ENCODE measurements at places on chromosomes 5 and 9.

DNA sequence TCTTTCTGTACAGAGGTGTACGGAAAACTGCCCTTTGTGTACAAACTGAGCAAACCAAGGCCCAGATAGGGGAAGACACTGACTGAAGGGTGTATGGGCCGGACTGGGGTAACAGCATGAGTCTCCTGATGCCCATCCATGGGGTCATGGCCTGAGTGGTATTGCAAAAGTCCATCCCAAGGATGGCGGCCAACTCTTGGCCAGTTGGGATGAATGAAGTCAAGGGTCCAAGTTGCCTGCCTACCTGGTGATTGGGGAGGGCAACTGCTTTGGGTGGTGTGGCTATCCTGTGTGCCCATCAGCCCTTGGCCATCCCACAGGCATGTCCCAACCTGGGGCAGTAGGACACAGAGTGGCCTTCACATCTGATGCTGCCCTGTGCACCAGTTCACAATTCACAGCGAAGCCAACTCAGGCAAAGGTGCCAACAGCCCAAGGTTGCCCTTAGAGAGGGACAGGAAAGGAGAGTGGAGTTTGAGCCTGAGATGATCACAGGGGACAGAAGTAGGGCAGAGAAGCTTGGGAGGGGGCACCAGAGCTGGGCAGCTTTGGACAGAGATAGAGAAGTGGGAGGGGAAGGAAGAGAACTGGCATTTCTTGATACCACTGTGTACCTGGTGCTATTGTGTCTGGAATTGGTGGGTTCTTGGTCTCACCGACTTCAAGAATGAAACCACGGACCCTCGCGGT, 46.6 kb downstream of the COL15A1 start:
- DNase-seq: no peak

- no peak for DNase-seq
These were observed 113.0 kb upstream of the PCA3 start for GRCh38 chr9:76651119-76651705.

- DNase-seq: no peak
These were observed 15.3 kb downstream of the MTMR12 start for GRCh38 chr5:32297181-32298058.

DNA sequence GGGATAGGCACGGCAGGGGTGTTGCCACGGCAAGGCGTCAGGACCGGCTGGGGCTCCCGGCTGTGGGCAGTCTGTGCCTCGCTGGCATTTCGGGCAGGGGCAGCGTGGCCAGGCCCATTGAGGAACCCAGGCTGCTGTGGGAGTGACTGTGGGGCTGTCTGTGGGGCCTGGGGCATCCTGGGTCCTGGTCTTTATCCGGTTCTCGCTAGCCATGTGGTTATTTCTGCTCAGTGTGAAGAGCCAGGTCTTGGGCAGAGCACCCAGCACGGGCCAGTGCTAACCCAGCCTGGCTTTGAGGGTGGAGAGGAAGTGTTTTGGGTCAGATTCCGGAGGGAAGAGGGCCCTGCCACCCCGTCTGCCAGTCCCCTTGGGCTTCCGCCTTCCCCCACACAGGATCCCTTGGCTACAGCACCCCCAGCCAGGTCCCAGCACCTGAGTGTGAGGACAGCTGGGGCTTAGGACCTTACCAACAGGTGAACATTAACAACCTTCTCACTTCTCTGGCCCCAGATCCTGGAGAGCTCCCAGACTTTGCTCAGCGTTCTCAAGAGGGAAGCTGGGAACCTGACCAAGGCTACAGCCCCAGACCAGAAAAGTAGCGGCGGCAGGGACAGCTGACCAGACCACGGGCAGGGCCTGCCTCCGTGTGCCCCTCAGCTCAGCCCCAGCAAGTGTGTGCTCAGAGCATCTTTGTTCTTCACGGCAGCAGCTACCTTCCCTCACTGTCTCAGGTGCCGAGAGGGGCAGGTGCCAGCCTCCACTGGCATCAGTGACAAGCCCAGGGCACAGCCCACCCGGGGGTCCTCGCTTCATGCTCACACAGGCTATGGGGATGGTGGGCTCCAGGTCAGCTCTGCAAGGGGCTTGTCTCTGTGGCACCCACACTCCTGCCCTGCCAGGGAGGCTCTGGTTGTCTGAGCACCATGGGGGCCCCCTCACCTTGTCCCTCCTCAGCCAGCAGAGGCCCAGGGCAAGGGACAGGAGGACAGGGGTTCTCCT, 1.1 kb downstream of the SSNA1 start:
- no peak for DNase-seq

DNA sequence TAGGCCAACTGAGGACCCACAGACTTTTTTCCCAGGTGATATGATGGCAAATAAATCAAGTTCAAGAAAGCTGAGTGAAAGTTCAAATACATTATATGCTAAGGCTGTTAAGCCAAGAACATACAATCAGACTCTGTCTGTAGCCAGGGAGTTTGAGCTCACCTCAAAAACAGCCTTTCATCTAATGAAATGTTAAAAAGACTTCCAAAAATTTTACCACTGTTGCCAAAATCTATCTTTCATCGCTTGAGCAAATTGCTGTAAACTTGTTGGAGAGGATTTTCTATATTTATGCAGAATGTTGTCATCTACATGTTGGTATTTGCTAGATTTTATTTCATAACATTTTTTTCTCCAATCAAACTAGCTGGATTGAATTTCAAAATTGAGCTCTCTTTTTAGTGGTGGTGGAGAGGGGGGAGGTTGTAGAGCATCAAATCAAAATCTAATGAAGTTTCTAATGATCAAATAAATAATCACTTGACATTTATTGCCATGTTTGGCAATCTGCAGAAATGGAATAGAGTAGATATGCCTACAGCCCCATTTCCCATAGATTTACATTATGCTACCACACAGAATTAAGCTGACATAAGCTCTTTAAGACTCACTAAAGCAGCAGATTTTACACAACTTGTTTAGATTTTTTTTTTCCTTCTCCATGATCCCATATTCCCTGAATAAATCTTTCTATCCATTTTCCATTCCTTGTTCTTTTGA, 828.9 kb upstream of the ZNF608 start:
- no peak for DNase-seq

DNA sequence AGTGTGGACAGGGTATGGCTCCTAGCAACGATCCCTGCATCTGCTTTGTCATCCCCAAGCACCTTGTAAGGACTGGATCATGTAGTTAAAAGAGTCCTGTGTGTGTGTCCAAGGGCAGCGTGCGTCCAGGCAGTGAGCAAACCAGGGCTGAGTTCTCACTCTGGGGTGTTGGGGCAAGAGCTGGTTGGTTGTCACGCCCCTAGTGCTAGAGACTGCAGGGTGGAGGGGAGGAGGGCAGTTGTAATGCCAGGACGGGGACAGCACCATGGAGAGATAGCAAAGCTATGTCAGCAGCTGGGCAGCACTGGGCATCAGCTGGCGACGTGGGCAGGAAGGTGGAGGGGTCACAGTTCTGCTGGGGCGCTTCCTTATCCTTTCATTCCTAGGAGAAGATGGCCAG, 100.8 kb downstream of the ZNF618 start:
- DNase-seq: no peak

- DNase-seq: no peak
These were observed 49.3 kb downstream of the FAM169A start for GRCh38 chr5:74816875-74817274.

- DNase-seq: no peak
These were observed 125.9 kb downstream of the EHMT1 start for GRCh38 chr9:137744632-137745183.

GRCh38 chr5:35440409-35440808, 177.3 kb upstream of the SPEF2 start:
- DNase-seq: no peak

GRCh38 chr5:132327252-132327955, 33.2 kb downstream of the SLC22A4 start:
- DNase-seq: no peak

GRCh38 chr5:8019719-8020218, 150.8 kb downstream of the MTRR start:
- no peak for DNase-seq
